ENCODE measurements at places on chromosomes 13 and 19. TPM values are rescaled to one million over a fixed set of nuclear protein-coding genes. Genes with fewer than 3 reads are reported as not detected.

The DIAPH3 gene
- total RNA-seq: 7.4 TPM

The ZNF418 gene
- 5.1 TPM for total RNA-seq

The PRR36 gene
- not detected for total RNA-seq

The CEACAM7 gene
- not detected for total RNA-seq

The IGFL2 gene
- not detected for total RNA-seq

The ZNF208 gene
- total RNA-seq: 1.4 TPM

The GADD45GIP1 gene
- 38.0 TPM for total RNA-seq

The TMIGD2 gene
- not detected for total RNA-seq

The ZNF44 gene
- 9.2 TPM for total RNA-seq

The KLK4 gene
- not detected for total RNA-seq

The PSG11 gene
- not detected for total RNA-seq

The PNMA8A gene
- total RNA-seq: 0.94 TPM

The SIGLECL1 gene
- not detected for total RNA-seq

The F2RL3 gene
- total RNA-seq: 0.12 TPM

The DAND5 gene
- total RNA-seq: not detected

The SIGLEC11 gene
- not detected for total RNA-seq

The FPR1 gene
- total RNA-seq: 0.47 TPM

The FCER2 gene
- total RNA-seq: not detected

The COL5A3 gene
- total RNA-seq: 0.38 TPM
